ENCODE measurements at places on chromosomes 13 and 19. TPM values are rescaled to one million over a fixed set of nuclear protein-coding genes. Genes with fewer than 3 reads are reported as not detected.

Gene NLRP4
- total RNA-seq = 0.46 TPM

Gene GPATCH1
- total RNA-seq = 12.7 TPM

Gene KLK8
- not detected for total RNA-seq

Gene PODNL1
- 3.0 TPM for total RNA-seq

- H3K36me3 ChIP-seq = no peaks in the 10 kb centered on the region
- peak overlapping the region; percentile 70 for H3K27ac ChIP-seq
- no peak for DNase-seq
- no peaks in the 10 kb centered on the region for H3K27me3 ChIP-seq
These were observed 47.2 kb upstream of the EPHX3 start for GRCh38 chr19:15279326-15279904.

Gene TNNT1
- total RNA-seq = 1.3 TPM

GRCh38 chr19:7337380-7338194 is 11.2 kb upstream of the ARHGEF18 start:
- H3K4me3 ChIP-seq = no peak overlapping the region
- H3K36me3 ChIP-seq = no peaks in the 10 kb centered on the region
- H3K4me1 ChIP-seq = peaks cover 38% of the 10 kb centered on the region
- H3K27me3 ChIP-seq = no peaks in the 10 kb centered on the region
- peak; percentile 87 for DNase-seq

Gene KLK7
- not detected for total RNA-seq

DNA sequence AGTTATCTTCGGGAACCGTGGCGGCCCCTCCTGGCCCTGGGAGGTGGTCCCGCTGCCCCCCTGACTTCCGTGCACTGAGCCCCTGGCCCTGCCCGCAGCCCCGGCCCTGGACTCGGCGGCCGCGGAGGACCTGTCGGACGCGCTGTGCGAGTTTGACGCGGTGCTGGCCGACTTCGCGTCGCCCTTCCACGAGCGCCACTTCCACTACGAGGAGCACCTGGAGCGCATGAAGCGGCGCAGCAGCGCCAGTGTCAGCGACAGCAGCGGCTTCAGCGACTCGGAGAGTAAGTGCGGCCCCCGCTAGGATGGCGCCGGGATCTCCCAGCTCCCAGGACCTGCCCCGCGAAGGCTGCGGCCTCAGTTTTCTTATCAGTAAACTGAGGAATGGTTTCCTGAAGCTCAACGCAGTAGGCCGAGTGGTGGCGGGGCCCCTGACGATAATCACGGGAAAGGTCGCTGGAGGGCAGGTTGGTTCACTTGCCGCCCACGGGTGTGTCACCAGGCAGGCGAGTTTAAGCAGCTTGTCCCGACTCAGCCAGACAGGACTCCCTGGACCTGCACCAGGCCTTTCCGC is 924 bp downstream of the RGCC start:
- H3K4me1 ChIP-seq = peaks cover 44% of the 10 kb centered on the region
- DNase-seq = peak; percentile 91
- H3K4me3 ChIP-seq = peak overlapping the region; percentile 76
- peaks cover 36% of the 10 kb centered on the region for H3K27me3 ChIP-seq
- H3K36me3 ChIP-seq = no peaks in the 10 kb centered on the region

DNA sequence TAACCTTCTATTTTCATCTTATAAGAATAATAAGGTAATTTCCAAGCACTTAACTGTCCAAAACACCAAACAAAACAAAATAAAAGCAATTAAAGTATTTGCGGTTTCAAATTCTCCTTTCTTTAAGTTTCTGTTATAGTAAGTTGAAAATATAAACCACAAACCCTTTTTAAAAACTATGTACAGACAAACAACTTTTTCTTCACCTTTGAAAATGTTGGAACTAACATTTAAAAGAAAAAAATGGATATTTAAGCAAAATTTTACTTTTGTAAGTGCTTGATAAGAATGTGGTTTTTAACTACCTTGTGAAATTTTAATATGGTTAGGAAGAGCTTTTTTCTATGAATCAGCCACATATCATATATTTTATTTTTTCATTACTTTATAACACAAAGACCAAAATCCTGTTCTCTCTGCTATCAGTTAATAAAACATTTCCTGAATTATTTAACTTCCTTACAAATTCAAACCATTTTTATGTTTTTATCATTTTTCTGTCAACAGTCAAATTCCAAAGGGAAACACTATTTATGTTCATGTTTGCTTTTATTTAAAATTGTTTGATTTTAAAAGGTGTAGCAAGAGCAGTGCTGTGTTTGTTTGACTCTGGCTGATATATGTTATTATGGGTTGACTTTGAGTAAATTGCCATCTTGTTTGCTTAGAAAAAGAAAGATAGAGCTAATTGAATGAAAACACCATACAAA is 554.1 kb upstream of the KLHL1 start:
- no peak overlapping the region for H3K4me3 ChIP-seq
- no peak overlapping the region for H3K27ac ChIP-seq
- H3K27me3 ChIP-seq = no peaks in the 10 kb centered on the region
- no peaks in the 10 kb centered on the region for H3K36me3 ChIP-seq

GRCh38 chr13:63433546-63434150 is 2018.0 kb upstream of the PCDH20 start:
- H3K4me3 ChIP-seq = no peak overlapping the region
- H3K27ac ChIP-seq = no peak overlapping the region
- no peaks in the 10 kb centered on the region for H3K36me3 ChIP-seq
- H3K4me1 ChIP-seq = no peaks in the 10 kb centered on the region

DNA sequence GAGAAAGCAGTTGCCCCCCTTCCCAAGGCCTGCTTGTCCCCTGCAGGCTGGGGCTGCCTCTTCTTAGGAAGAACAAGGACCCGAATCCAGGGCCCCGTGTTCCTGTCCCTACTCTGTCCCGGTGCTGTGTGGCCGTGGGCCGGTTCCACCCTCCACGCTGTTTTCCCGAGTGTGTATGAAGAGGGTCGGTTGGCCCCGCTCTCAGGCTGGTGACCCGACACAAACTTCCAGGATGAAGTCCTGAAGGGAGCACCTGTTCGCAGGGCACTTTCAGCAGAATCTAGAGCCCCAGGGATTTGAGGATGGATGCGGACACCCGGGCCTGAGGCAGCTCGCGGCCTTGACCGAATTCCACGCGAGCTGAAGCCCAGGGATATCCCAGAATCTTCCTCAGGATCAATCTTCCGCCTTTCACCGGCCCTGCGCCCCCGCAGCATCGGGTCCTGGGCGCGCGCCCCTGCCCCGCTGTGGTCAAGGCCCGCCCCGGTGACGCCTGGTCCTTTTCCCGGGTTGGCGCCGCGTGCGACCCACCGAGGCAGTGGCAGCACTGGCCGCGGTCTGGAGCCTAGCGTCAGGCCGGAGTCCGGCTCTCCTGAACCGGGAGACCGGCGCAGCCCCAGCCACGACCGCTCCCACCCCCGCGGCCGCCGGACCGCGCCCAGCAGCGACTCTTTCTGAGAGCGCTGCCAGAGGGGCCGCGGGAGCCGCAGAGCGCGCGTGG is 528 bp upstream of the CHST8 start:
- H3K27ac ChIP-seq = no peak overlapping the region
- H3K27me3 ChIP-seq = peaks cover 43% of the 10 kb centered on the region
- no peaks in the 10 kb centered on the region for H3K36me3 ChIP-seq
- H3K4me1 ChIP-seq = peaks cover 23% of the 10 kb centered on the region
- peak; percentile 67 for DNase-seq

DNA sequence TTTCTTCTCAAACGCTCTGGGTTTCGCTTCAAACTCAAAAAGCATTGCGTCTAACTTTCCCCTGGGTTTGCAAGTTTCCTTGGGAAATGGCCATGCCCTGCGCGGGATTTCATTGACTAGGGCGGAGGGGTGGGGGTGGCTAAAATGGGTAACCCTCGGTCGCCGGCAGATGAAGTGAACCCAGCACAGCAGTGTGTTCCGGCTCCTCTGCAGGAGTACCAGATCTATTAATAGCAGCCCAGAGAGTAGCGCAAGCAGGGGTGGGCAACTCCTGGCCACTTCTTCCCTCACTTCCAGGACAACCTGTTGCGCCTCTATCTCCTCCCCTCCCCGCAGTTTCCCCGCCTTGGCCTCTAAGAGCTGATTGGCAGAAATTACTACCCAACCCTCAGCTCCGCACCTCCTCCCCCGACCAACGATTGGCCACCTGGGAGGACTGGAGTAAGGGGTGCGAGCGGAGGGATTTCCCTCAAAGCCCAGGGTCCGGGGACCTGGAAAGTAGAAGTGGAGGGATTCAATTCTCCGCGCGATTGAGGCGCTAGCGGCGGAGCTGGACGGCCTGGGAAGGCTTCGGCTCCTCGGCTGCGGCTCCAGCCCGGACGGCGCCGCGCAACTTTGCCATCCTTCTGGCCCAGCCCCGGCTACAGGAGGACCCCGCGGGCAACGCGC is at the start of gene FREM2:
Gene FREM2, plus strand, starts transcription at position 501 of the 669 bp plus-strand sequence. CDS start 268 bp downstream, outside the sequence.
- DNase-seq = no peak
- peaks cover 32% of the 10 kb centered on the region for H3K27me3 ChIP-seq
- H3K4me1 ChIP-seq = peaks cover 23% of the 10 kb centered on the region

DNA sequence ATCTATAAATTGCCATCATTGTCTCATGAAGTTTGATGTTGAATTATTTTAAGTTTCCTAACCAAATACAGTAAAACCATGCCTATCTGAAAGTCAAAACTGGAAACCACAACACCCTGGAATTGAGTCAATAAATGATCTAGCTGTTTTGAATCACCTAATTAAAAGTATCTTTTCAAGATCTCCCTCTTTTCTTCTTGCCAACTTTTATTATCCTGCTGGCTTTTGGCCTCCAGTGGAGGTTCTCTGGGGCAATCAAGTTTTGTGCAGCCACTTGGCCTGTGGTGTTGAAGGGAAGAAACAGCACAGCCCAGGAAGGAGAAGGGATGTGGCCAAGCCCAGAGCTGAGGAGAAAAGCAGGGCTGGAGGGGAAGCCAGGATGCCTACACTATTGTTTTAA is 255.4 kb downstream of the COG6 start:
- no peaks in the 10 kb centered on the region for H3K4me1 ChIP-seq
- no peaks in the 10 kb centered on the region for H3K36me3 ChIP-seq
- H3K4me3 ChIP-seq = no peak overlapping the region
- no peak overlapping the region for H3K27ac ChIP-seq
- DNase-seq = no peak
- no peaks in the 10 kb centered on the region for H3K27me3 ChIP-seq

GRCh38 chr13:33089311-33089710 is 73.1 kb downstream of the KL start:
- H3K27me3 ChIP-seq = no peaks in the 10 kb centered on the region
- H3K4me3 ChIP-seq = no peak overlapping the region
- DNase-seq = no peak
- no peak overlapping the region for H3K27ac ChIP-seq
- no peaks in the 10 kb centered on the region for H3K36me3 ChIP-seq

Gene ZNF426
- 12.1 TPM for total RNA-seq

Gene NLRP11
- 0.22 TPM for total RNA-seq

DNA sequence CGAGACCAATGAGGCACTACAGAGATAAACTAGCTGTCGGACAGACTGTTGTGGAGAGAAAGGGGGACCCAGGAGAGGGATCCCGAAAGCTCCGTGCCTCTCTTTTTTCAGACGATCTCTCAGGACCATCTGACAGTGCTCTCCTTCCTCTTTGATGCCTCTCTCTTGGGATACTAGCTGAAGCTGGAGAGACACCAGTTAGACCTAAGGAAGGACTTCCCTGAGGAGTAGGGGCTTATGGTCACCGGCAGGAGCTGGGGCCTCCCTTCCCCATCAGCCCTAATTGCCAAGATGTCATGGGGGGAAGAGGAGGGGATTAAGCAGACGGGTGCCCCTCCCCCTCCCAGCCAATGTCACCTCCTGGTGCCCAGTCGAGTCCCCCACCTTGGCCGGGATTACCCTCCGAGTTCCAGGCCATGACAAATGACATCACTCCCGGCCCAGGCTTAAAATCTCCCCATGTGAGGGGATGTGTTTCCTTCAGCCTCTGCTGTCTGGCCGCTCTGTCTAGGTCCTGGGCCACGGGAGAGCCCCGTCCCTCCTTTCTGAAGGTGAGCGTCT is at the start of gene CRX:
Gene CRX, plus strand, starts transcription at position 478 of the 561 bp plus-strand sequence. CDS start 12,507 bp downstream, outside the sequence.
- H3K4me3 ChIP-seq = no peak within 1 kb of the TSS
- H3K27me3 ChIP-seq = no peaks in the 10 kb centered on the region
- no peaks in the 10 kb centered on the region for H3K36me3 ChIP-seq

- H3K4me1 ChIP-seq = peaks cover 19% of the 10 kb centered on the region
- H3K27me3 ChIP-seq = peaks cover 7% of the 10 kb centered on the region
- no peaks in the 10 kb centered on the region for H3K36me3 ChIP-seq
- no peak overlapping the region for H3K27ac ChIP-seq
These were observed 14.5 kb downstream of the PPFIA3 start for GRCh38 chr19:49133621-49134454.

Gene ZNF208
- 10.3 TPM for total RNA-seq

DNA sequence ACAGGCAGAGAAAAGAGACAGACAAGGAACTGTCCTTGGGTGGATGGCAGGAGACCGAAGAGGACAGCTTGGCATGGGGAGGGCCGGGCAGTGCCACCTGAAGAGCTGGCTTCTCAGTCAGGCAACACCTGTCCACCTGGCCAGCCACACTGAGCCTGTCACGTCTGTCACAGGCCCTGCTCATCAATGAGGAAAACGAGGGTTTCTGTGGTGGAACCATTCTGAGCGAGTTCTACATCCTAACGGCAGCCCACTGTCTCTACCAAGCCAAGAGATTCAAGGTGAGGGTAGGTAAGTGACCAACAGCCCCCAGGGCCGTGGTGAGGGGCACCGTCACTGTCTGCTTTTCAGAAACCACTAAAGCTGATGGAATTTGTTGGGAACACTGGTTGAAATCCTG is 11.2 kb upstream of the PROZ start:
- H3K27me3 ChIP-seq = no peaks in the 10 kb centered on the region
- H3K4me1 ChIP-seq = peaks cover 6% of the 10 kb centered on the region
- DNase-seq = no peak

Gene DMPK
- 51.9 TPM for total RNA-seq

DNA sequence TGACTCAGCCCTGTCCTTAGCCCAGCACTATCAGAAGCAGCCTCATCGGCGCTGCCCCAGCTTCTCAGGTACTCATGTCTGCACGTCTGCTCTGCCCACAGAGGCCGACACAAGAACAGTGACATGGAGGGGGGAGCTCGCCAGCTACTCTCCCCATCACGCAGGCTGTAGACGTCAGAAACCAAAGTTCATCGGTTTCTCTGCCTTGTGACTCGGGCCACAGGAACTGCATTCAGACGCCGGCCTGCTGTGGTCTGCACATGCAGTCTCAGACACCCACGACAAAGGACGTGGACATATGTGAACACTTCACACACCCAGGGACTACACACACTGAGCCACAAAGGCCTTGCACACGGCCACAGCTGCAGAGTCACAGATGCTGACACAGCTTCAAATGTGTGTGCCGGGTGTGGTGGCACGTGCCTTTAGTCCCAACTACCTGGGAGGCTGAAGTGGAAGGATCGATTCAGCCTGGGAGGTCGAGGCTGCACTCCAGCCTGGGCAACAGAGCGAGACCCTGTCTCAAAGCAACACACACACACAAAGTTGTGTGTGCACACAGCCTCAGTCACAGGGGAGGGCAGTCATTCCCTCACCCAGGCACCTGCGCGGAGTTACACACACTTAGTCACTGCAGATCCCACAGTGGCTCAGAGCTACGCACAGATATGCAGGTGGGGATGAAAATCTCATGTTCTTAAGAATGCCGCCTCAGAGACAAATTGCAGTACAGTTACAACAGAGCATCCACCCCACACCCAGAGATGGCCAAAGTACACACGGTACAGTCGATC is 4.9 kb upstream of the ZFP36 start:
- peaks cover 95% of the 10 kb centered on the region for H3K4me1 ChIP-seq
- peak overlapping the region; percentile 88 for H3K27ac ChIP-seq
- no peaks in the 10 kb centered on the region for H3K36me3 ChIP-seq
- H3K27me3 ChIP-seq = no peaks in the 10 kb centered on the region
- peak; percentile 90 for DNase-seq

GRCh38 chr13:105952973-105953290 is 582.5 kb downstream of the EFNB2 start:
- no peak for DNase-seq
- no peaks in the 10 kb centered on the region for H3K4me1 ChIP-seq
- H3K27ac ChIP-seq = no peak overlapping the region
- H3K36me3 ChIP-seq = no peaks in the 10 kb centered on the region
- H3K27me3 ChIP-seq = no peaks in the 10 kb centered on the region

GRCh38 chr19:40236026-40236355 is 9.5 kb upstream of the CCNP start:
- H3K27me3 ChIP-seq = no peaks in the 10 kb centered on the region
- H3K36me3 ChIP-seq = no peaks in the 10 kb centered on the region
- H3K27ac ChIP-seq = no peak overlapping the region
- DNase-seq = no peak

Measured in spleen (tissue), 13 donors.